ENCODE measurements at places on chromosomes 12 and 14. TPM values are rescaled to one million over a fixed set of nuclear protein-coding genes. Genes with fewer than 3 reads are reported as not detected.

The DBX2 gene
- not detected for polyA plus RNA-seq

The TXNDC16 gene
- 2.3 TPM for polyA plus RNA-seq

The LUM gene
- polyA plus RNA-seq: 36.4 TPM

The TSPAN11 gene
- 0.49 TPM for polyA plus RNA-seq

The HAL gene
- 0.04 TPM for polyA plus RNA-seq

The KRT77 gene
- not detected for polyA plus RNA-seq

The IFNG-AS1 gene
- polyA plus RNA-seq: 0.34 TPM

- H3K27me3 ChIP-seq: no peaks in the 10 kb centered on the region
- H3K4me3 ChIP-seq: no peak overlapping the region
Observed at GRCh38 chr14:103859416-103860202, 12.2 kb upstream of the PPP1R13B start.

GRCh38 chr12:120764816-120765215, 39.2 kb downstream of the ACADS start:
- DNase-seq: no peak
- H3K27ac ChIP-seq: no peak overlapping the region
- H3K36me3 ChIP-seq: peaks cover 69% of the 10 kb centered on the region
- no peak overlapping the region for H3K4me3 ChIP-seq
- H3K27me3 ChIP-seq: no peaks in the 10 kb centered on the region
- H3K4me1 ChIP-seq: peaks cover 15% of the 10 kb centered on the region

GRCh38 chr12:128928361-128928760, 75.1 kb downstream of the GLT1D1 start:
- no peak overlapping the region for H3K4me3 ChIP-seq
- no peaks in the 10 kb centered on the region for H3K4me1 ChIP-seq
- no peak overlapping the region for H3K27ac ChIP-seq
- no peak for DNase-seq
- H3K36me3 ChIP-seq: no peaks in the 10 kb centered on the region

DNA sequence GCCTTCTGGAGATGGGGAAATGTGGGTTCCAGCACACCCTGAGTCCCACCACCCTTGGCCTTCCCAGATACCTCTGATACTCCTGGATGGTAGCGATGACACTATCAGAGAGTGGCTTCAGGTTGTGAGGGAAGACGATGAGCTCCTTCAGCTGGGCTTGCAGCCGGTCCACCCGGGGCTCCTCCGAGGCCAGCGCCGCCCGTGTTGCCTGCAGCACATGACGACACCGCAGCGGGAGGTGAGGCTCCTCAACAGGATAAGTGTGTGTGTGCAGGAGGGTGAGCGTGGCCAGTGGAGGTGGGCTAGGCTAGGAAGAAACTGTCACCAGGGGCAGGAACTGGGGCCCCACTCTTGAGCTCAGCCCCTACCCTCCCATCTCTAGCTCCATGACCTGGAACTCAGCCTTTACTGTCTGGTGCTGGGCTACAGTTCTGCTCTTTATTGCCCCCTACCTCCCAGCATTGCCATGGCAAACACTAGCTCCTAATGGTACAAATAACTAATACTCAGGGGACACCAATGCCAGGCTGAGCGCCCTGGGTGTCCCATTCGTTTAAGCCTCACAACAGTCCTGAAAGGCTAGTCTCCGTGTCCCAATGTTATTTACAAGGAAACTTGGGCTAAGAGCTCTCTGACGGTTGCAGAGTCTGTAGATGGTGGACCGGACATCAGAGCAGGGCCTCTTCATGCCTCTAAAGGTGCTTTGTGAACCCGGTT, 64.1 kb downstream of the SYNE3 start:
- H3K4me3 ChIP-seq: no peak overlapping the region
- H3K4me1 ChIP-seq: no peaks in the 10 kb centered on the region
- H3K36me3 ChIP-seq: no peaks in the 10 kb centered on the region
- H3K27me3 ChIP-seq: no peaks in the 10 kb centered on the region

GRCh38 chr14:44820230-44820964, 141.3 kb downstream of the KLHL28 start:
- H3K36me3 ChIP-seq: no peaks in the 10 kb centered on the region
- no peaks in the 10 kb centered on the region for H3K27me3 ChIP-seq
- DNase-seq: no peak
- no peaks in the 10 kb centered on the region for H3K4me1 ChIP-seq
- no peak overlapping the region for H3K27ac ChIP-seq
- H3K4me3 ChIP-seq: no peak overlapping the region

GRCh38 chr12:92136965-92137721, 8.5 kb downstream of the BTG1 start:
- H3K27me3 ChIP-seq: no peaks in the 10 kb centered on the region
- no peak for DNase-seq
- H3K27ac ChIP-seq: peak overlapping the region; percentile 63
- peaks cover 19% of the 10 kb centered on the region for H3K36me3 ChIP-seq
- H3K4me3 ChIP-seq: peak overlapping the region; percentile 92

DNA sequence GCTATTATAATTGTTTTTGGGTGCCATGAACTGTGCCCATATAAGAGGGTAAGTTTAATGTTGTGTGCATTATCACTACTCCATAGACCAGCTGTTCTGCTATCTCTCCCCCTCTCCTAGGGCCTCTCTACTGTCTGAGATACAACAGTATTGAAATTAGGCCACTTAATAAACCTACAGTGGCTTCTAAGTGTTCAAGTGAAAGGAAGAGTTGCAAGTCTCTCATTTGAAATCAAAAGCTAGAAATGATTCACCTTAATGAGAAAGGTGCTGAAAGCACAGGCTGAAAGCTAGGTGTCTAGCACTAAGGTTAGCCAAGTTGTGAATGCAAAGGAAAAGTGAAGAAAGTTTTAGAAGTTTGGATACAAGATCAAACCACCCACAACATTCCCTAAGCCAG, 168.0 kb downstream of the SLC16A7 start:
- H3K36me3 ChIP-seq: no peaks in the 10 kb centered on the region
- DNase-seq: no peak
- no peaks in the 10 kb centered on the region for H3K4me1 ChIP-seq
- no peak overlapping the region for H3K4me3 ChIP-seq

DNA sequence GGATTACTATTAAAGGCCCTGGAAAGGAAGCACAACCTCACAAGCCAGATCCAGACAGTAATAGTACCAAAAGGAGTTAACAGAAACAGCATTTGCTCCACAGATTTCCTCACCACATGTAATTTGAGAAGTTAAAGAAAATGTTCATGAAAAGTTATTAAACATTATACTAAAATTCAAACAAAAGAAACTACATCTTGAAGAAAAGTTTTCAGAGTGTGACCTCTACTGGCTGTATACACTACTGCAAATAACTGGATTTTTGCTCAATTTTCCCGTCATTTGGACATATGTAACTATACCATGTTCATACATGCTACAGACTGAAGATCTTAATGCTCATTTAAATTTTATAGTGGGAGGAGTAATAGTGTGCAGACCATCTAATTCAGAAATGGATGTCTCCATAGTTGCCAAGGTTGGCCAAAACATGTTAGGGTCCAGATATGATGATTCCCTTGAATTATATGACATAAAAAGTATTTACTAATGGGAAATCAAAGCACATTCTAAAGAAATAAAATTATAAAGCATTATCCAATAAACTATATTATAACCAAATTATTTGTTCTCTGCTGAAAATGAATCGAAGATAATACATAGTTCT, 5.6 kb downstream of the KRR1 start:
- peaks cover 74% of the 10 kb centered on the region for H3K36me3 ChIP-seq
- DNase-seq: no peak
- H3K27me3 ChIP-seq: no peaks in the 10 kb centered on the region
- peaks cover 13% of the 10 kb centered on the region for H3K4me1 ChIP-seq

- H3K4me3 ChIP-seq: no peak overlapping the region
- no peaks in the 10 kb centered on the region for H3K36me3 ChIP-seq
- DNase-seq: no peak
- H3K4me1 ChIP-seq: no peaks in the 10 kb centered on the region
- H3K27ac ChIP-seq: no peak overlapping the region
- H3K27me3 ChIP-seq: no peaks in the 10 kb centered on the region
Observed at GRCh38 chr14:40581264-40581663, 1025.4 kb upstream of the LRFN5 start.

GRCh38 chr14:59823179-59823578, 47.4 kb downstream of the RTN1 start:
- H3K4me1 ChIP-seq: no peaks in the 10 kb centered on the region
- H3K36me3 ChIP-seq: no peaks in the 10 kb centered on the region
- no peaks in the 10 kb centered on the region for H3K27me3 ChIP-seq
- no peak for DNase-seq

DNA sequence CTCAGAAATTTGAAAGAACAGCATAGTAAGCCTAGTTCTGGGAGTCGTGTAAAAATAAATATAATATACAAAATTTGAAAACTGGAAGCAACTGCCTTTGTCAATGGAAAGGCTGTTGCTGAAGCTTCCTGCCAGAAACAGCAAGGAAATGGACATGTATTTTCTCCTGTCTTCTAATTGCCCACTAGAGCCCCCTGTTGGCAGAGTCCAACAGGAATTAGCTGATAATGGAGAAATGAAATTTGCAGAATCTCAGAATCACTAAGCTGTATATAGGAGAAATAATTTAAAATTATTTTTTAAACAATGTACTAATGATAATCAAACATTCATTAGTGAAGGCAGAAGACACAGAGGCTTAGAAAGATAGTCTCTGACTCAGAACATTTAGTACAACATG, 414.8 kb downstream of the SLC6A15 start:
- H3K4me1 ChIP-seq: peaks cover 2% of the 10 kb centered on the region
- DNase-seq: no peak
- H3K4me3 ChIP-seq: no peak overlapping the region
- no peaks in the 10 kb centered on the region for H3K36me3 ChIP-seq

DNA sequence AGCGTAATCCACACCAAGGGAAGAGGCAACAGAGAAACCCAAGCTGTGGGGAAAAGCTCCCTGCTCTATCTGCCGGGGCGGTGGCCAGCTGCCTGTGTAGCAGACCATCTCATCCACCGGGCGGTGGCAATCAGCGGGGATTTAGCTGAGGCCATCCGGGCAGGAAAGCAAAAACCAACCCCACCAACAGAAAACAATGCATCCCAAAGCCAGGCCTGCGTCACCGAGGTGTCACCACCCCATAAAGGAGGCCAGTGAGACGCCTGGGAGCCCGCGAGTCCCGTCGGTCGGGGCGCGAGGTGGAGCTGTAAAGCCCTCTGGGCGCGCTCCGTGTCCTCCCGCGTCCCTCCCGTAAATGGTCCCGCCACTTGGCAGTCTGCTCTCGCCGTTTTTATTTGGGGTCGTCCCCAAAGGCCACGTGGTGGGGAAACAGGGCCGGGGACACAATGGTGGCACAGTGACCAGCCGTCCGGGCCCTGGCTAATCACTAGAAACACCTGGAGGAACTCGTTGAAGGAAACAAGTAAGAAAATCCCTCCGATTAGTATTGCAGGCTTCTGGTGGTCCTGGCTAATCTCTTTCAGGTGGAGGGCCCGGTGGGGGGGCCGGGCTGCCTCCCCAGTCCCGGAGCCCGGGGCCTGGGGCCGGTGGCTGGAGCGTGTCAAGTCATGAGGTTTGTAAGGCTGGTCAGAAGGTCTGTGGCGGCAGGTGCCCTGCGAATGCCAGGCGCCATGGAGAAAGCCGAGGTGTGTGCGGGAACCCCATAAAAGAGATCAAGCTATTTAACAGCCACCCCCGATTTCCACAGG, 94.7 kb upstream of the GSC start:
- H3K27me3 ChIP-seq: peaks cover 5% of the 10 kb centered on the region
- H3K27ac ChIP-seq: no peak overlapping the region
- H3K4me1 ChIP-seq: no peaks in the 10 kb centered on the region
- no peak overlapping the region for H3K4me3 ChIP-seq

DNA sequence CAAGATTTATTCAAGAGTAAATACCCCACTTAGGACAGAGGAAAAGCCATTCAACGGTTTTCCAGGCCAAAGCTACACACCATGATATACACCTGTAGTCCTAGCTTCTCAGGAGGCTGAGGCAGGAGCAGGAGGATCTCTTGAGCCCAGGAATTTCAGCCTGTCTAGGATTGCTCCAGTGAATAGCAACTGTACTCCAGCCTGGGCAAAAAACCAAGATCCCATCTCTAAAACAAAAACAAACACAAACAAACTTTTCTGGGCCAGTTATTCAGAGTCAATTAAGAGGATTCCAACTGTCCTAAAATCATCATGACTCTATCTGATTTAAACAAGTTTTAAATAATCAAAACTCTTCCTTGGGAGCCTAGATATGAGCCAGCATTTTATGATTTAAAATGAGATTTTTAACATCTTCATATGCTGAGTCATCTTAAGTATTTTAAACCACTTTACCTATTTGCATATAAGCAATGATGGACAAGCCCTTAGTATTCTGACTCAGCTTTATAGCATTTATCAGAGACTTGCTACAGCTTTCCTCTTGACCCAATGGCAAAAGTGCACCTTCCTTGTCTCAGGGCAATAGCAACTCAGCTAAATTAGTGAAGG, 77.1 kb downstream of the KCNMB4 start:
- H3K27ac ChIP-seq: no peak overlapping the region
- H3K36me3 ChIP-seq: no peaks in the 10 kb centered on the region
- no peaks in the 10 kb centered on the region for H3K4me1 ChIP-seq
- H3K4me3 ChIP-seq: no peak overlapping the region

- no peak overlapping the region for H3K27ac ChIP-seq
- no peaks in the 10 kb centered on the region for H3K4me1 ChIP-seq
- H3K4me3 ChIP-seq: no peak overlapping the region
- DNase-seq: no peak
- H3K27me3 ChIP-seq: no peaks in the 10 kb centered on the region
Observed at GRCh38 chr12:90574676-90575075, 380.3 kb downstream of the CCER1 start.

- H3K36me3 ChIP-seq: no peaks in the 10 kb centered on the region
- H3K27ac ChIP-seq: peak overlapping the region; percentile 49
- no peaks in the 10 kb centered on the region for H3K4me1 ChIP-seq
- H3K4me3 ChIP-seq: peak overlapping the region; percentile 68
Observed at GRCh38 chr12:30796313-30796780, 41.6 kb upstream of the CAPRIN2 start.

- H3K4me1 ChIP-seq: peaks cover 19% of the 10 kb centered on the region
- H3K27me3 ChIP-seq: no peaks in the 10 kb centered on the region
- H3K4me3 ChIP-seq: peak overlapping the region; percentile 79
- DNase-seq: no peak
Observed at GRCh38 chr14:24145690-24146452, 539 bp downstream of the PSME2 start.

DNA sequence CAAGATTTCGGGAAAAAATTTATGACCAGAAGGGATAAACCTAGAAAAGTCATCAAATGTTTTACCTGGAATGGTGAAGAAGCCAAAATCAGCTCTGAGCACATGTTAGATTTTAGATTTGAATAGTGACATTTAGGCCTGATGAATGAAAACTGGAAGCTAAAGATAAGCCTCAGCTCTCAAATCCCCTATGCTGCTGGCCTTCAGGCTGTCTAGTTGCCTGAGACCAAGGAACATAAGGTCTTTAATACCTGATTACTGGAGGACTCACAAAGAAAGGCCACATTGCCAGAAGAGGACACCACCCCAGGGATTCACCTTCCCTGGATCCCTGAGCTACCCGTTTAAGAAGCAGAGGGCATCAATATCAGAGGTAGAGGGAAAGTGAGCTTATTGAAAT, 56.6 kb downstream of the BCL2L14 start:
- DNase-seq: no peak
- H3K4me3 ChIP-seq: no peak overlapping the region
- no peak overlapping the region for H3K27ac ChIP-seq
- peaks cover 94% of the 10 kb centered on the region for H3K36me3 ChIP-seq

Measured in heart left ventricle (tissue), 16 donors.